ENCODE measurements at places on chromosomes 5 and 9. TPM values are rescaled to one million over a fixed set of nuclear protein-coding genes. Genes with fewer than 3 reads are reported as not detected.

Gene COL27A1
- polyA plus RNA-seq = 59.4 TPM

Gene BAAT
- polyA plus RNA-seq = not detected

Gene OTULINL
- polyA plus RNA-seq = 3.5 TPM

Gene CFAP90
- polyA plus RNA-seq = 0.18 TPM

Gene ICE1
- 3.8 TPM for polyA plus RNA-seq

Gene PIP5K1B
- 14.5 TPM for polyA plus RNA-seq

Gene KLF9
- 53.3 TPM for polyA plus RNA-seq

Gene RELL2
- 0.63 TPM for polyA plus RNA-seq

Gene STING1
- 23.9 TPM for polyA plus RNA-seq

Gene RPL37
- polyA plus RNA-seq = 1,463 TPM

Gene GABRB2
- 0.03 TPM for polyA plus RNA-seq

Gene PCDHB5
- 0.63 TPM for polyA plus RNA-seq

Gene ADGRD2
- polyA plus RNA-seq = not detected

Gene PCDHB16
- 0.63 TPM for polyA plus RNA-seq

Gene ABCA1
- 5.4 TPM for polyA plus RNA-seq

Gene TOPORS
- polyA plus RNA-seq = 7.8 TPM

Gene DTWD2
- 0.88 TPM for polyA plus RNA-seq

Gene ZFP37
- 0.75 TPM for polyA plus RNA-seq

Gene NUTM2G
- polyA plus RNA-seq = not detected

Gene RASEF
- 2.0 TPM for polyA plus RNA-seq

Gene PCDHB6
- 0.63 TPM for polyA plus RNA-seq

Gene SLC4A9
- polyA plus RNA-seq = not detected

Gene RNF183
- not detected for polyA plus RNA-seq

Gene IL3
- polyA plus RNA-seq = not detected

Gene CARD6
- polyA plus RNA-seq = 4.6 TPM

Gene SLC6A19
- 9.5 TPM for polyA plus RNA-seq

Gene KCNN2
- not detected for polyA plus RNA-seq

Gene PKD2L2
- not detected for polyA plus RNA-seq

Gene SMARCA2
- 84.8 TPM for polyA plus RNA-seq

Gene NUTM2F
- polyA plus RNA-seq = not detected

Gene LNPEP
- 3.1 TPM for polyA plus RNA-seq

Gene PCDHGA12
- 2.5 TPM for polyA plus RNA-seq

Gene CRB2
- 0.03 TPM for polyA plus RNA-seq

Gene GRXCR2
- polyA plus RNA-seq = not detected

Gene CTSL
- polyA plus RNA-seq = 116 TPM

Gene HNRNPK
- polyA plus RNA-seq = 172 TPM

Gene EIF4E1B
- not detected for polyA plus RNA-seq

Gene FAT2
- not detected for polyA plus RNA-seq

Gene LRRTM2
- polyA plus RNA-seq = not detected

Gene CCNB1
- polyA plus RNA-seq = 2.0 TPM

Gene PTPRD
- polyA plus RNA-seq = 9.7 TPM

Gene GRIN3A
- polyA plus RNA-seq = not detected

Gene IRGM
- not detected for polyA plus RNA-seq

Gene PRSS3
- 59.5 TPM for polyA plus RNA-seq

Gene OCLN
- polyA plus RNA-seq = 2.1 TPM

Gene GPR151
- polyA plus RNA-seq = not detected

Gene ZSWIM6
- polyA plus RNA-seq = 5.3 TPM

Gene DAB2
- 21.9 TPM for polyA plus RNA-seq

Gene ANKRD34B
- polyA plus RNA-seq = 0.25 TPM

Gene RASGRF2
- 2.3 TPM for polyA plus RNA-seq

Gene SPATA6L
- polyA plus RNA-seq = 1.0 TPM

All from aorta (tissue), 5 donors.